ENCODE measurements at places on chromosomes 6 and 20. TPM values are rescaled to one million over a fixed set of nuclear protein-coding genes. Genes with fewer than 3 reads are reported as not detected.

DNA sequence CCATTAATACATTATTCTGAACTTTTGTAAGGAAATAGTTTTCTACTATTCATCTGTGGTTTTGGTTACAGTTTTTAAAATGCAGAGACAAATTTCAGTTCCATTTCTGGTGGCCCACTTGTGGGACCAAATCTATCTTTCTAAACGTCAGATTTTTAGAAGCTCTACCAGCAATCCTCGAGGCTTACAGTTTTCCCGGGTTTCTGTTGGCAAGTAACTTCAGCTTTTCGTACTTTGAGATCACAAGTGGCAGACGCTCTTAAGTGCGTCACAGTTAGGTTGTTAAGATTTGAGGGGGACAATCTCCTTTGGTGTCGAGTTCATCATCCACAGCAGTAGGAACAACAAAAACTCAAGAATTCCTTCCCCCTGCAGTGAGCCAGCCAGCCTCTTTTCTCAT lies 60.0 kb downstream of the JARID2 start:
- DNase-seq: no peak

GRCh38 chr20:20488388-20488787 lies 120.5 kb downstream of the INSM1 start:
- no peak for DNase-seq

DNA sequence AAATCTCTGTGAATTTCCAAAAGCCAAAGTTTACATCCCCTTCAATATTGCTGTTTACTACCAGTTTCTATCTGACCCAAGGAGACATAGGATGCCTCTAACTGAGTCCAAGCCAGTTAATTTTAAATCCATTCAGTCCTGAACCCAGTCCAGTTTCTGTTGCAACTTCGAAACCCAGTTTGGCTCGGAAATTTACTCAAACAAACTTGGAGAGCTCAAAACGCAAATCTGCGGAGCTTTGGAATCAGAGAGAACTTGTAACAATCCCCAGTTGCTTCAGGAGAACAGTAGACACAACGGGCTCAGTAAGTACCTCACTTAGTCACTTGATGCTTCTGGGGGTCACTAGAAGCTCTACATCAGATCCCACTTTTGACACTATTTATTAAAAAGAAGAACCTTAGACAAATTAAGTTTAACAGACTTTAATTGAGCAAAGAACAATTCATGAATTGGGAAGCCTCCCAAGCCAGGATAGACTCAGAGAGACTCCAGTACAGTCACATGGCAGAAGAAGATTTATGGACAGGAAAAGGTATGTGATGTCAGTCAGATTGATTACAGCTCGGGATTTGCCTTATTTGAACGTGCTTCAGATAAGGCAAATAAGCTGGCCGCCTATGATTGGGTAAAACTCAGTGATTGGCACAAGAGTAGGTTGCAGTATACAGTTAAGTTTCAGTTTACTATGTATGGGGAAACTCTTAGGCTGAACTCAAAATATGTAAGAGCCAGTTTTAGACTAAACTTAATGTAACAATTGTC lies 118.0 kb downstream of the RFPL4B start:
- DNase-seq: no peak

DNA sequence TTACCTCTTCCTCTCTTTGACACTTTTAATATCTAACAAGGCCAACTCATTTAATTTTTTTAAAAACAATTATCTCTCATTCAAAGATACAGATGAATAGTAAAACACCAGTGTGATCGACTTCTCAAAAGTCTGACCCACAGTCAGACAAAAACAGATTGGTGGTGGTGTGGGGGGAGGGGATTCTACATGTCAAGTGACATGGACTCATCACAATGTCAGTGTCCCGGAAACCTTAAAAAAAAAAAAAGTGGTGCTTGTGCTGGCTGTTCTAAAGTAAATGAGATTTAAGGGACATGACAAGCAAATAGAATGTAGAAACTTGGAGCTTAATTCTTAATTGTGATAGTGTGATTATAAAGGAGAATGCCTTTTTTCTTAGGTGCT lies 16.3 kb upstream of the RFPL4B start:
- no peak for DNase-seq

DNA sequence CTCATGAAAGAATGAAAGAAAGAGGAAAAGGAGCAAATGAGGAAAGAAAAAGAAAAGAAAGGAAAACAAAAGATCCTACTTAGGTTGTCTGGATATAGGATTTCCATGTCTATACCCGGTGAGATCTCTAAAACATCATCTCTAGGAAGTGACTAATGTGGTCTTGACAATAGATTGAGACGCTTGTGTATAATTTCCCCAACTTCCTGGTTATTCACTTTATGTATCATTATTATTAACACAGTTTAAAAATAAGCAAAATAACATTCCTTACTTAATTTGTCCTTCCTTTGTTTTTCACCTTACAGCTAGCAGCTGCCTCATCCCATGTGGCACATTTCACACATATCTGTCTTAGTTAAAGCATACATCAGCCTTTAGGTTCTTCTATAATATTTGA lies 27.0 kb downstream of the LAMA4 start:
- DNase-seq: no peak

DNA sequence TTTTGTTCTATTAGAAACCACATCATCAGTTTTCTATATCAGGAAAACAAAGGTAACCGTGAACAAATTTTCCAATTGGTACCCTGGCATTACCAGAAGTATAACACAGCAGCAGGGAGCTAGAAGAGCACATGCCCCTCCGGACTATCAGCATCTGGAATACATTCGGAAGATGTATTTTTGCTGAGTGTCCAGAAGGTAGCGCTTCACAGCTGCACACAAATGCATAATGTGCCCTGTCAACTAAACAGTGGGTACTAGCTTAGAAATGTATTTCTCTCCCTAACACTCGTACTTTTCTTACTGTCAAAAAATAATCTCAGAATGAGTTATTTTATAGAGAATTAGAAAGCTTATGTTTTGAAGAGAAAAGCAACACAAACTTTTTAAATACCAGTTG lies 77.6 kb downstream of the HUS1B start:
- no peak for DNase-seq

DNA sequence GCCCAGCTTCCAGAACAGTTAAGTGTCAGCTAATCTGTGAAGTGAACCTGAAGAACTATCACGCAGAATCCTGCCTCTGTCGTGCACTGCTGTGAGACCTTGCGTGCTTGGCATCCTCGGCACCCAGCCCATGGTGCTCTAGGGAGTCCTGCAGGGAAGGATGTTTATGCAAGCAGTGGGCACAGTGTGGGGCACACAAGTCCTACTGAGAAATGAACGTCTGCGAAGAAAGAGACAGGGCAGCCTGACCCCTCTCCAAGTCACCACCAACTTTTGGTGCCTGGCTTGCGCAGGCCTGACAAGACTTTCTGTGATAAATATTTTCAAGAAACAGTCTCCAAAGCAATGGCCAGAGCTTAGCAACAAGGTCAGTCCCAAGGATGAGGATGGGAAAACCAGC lies 68.0 kb downstream of the MYH7B start:
- no peak for DNase-seq

DNA sequence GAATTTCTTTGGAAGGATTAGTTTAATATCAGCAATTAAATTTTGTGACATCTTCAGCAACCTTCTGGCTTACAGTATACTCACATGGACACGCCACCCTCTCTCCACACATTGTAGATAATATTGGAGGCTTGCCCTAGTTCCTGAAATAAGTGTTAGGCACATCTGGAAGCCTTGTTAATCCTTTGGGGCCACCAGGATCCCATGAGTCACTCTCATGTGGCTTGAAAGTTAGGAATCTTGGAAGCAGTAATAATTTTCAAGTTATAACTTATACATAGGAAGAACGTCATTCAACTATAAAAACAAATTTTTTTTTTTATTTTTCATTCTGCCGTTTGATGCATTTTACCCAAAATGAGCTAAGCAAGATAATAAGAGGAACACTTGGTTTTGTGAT lies 20.5 kb downstream of the LAMA4 start:
- DNase-seq: no peak

DNA sequence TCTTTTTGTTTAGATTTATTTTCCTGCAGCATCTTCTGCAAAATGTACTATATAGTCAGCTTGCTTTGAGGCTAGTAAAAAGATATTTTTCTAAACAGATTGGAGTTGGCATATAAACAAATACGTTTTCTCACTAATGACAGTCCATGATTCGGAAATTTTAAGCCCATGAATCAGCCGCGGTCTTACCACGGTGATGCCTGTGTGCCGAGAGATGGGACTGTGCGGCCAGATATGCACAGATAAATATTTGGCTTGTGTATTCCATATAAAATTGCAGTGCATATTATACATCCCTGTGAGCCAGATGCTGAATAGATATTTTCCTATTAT lies 3.2 kb downstream of the FOXC1 start:
- DNase-seq: no peak

DNA sequence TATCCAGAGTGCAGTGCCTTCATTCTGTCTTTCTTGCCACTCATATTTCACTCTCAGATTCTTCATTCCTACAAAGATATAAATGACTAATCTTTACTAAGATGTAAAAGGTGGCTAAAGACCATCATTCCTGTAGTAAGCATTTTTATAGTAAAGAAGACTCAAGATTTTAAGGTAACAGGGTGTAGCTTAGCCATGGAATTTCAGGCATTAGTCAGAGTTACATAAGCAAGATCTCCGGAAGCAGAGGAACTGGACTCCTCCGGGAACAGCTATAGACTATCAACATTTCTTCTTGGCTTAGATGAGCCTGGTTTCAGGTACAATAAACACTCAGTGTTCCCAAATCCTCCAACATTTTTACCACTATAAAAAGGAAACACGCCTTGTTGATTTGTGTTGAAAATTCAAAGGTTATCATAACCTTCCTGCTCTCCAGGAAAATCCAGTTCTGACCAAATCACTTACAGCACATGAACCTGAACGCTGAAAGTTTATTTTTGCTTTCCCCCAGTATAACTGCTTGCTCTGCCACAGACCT lies 23.7 kb downstream of the SERPINB1 start:
- no peak for DNase-seq

DNA sequence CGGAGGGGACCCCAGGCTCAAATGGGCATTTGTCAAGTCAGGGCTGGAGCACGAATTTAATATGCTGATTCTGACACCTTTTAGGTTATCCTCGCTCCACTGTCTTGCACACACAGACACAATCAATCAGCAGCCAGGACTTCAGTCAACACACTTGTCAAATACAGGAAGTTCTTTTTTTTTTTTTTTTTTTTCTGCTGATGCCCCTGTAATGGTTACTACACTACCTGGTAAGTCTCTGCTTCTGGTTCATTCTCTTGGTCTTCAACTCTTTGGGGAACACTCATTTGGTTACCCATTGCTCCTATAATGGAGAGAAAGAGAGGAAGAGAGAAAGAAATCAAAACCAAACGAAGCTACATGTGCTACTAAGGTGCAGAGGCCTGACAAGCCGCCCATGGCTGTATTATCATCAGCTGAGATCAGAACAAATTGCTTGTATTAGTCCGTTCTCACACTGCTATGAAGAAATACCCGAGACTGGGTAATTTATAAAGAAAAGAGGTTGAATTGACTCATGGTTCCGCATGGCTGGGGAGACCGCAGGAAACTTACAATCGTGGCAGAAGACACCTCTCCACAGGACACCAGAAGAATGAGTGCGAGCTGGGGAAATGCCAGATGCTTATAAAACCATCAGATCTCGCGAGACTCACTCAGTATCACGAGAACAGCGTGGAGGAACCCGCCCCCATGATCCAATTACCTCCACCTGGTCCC lies 11.8 kb downstream of the BCAS1 start:
- DNase-seq: no peak

DNA sequence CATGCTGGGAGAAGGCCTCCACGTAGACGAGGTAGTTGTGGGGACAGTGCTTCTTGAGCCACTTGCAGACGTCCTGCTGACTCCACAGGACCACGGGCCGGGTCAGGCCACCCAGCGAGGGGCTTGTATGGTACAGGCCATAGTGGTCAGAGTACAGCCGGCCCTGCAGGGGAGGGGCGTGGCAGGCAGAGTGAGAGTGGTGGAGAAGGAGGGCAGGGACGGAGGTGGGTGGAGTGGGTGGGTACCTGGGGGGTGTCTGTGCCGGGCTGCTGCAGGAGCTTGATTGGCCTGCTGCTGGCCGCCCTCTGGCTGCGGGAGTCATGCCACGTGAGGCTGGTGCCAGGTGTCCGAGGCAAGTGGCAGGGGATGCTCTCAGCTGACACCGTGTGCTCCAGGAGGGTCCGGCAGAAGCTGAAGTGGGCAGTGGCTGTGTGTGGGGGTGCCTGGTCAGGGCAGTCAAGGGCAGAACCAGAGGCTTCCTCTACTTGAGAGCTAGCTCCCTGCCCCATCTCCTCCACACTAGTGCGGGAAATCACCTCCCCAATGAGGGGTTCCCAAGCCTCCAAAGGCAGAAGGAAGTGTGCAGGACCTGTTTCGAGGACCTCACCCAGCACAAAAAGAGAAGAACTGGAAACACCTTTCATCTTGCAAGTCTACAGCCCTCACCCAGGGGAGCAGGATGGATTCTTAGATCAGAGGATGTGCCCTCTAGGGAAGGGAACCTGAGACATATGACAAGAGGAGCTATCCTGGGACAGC lies 2.3 kb downstream of the SAMD10 start:
- no peak for DNase-seq

GRCh38 chr6:122736163-122736562 lies 43.4 kb upstream of the FABP7 start:
- DNase-seq: no peak

- DNase-seq: no peak
These were observed 100.6 kb downstream of the NKAIN2 start for GRCh38 chr6:123904228-123904627.

DNA sequence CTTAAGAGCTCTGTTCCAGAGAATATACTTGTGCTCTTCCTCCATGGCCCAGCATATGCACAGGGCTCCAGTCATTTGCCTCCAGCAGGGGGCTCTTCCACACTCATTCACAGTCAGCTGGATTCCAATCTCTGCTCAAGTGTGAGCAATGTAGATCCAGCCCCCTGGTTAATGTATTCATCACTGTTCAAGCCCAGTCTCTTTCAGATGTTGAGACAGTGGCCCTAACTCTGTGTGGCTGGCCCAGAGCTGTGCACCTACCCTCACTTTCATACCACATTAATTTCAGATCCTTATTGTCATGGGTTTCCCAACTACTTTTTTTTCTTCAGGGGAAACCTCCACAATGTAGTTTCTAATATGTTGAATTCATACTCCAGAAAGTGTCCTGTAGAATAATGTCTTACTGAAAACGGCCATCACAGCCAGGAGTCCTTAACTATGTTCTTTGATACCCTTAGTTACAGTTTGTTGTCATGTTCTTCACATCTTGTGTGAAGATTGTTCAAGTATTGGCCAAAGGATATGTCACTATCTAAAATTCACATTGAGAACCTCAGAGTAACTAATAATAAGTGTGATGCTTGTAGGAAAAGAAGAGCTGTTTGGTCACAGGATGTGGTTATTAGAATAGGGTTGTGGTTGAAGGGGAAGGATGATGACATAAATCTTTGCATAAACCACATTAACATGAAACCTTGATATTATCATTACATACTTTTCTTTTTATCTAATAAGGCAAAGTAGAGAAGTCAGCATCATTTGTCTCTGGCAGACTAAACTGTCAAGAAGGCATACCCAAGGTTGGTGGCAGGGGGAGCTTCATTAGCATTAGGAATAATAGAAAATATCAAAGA lies 14.4 kb upstream of the HLA-DQA1 start:
- DNase-seq: peak; percentile 71

DUSP15 gene
- total RNA-seq: not detected

CASS4 gene
- total RNA-seq: 4.1 TPM

MAP7 gene
- 0.83 TPM for total RNA-seq

SCGN gene
- not detected for total RNA-seq

NCOA7 gene
- 63.9 TPM for total RNA-seq

CAGE1 gene
- total RNA-seq: 0.42 TPM

Data from natural killer cell treated with Interleukin-12 subunit alpha and Interleukin-12 subunit beta and Interleukin-15 and Interleukin-18, amount 100 ng/mL, for 72 hours (primary cell).